Activated CD4-positive, alpha-beta T cell treated with anti-CD3 and anti-CD28 coated beads for 36 hours (primary cell): ENCODE measurements at places on chromosomes 6 and 20. TPM values are rescaled to one million over a fixed set of nuclear protein-coding genes. Genes with fewer than 3 reads are reported as not detected.

The BMP7 gene
- total RNA-seq: not detected

The POPDC3 gene
- total RNA-seq: not detected

The C20orf141 gene
- total RNA-seq: not detected

The SMOC2 gene
- total RNA-seq: not detected

The NR2E1 gene
- total RNA-seq: not detected

The EFCAB8 gene
- total RNA-seq: 0.37 TPM

- no peak for DNase-seq
These were observed 32.7 kb upstream of the COL21A1 start for GRCh38 chr6:56280126-56280525.

- DNase-seq: no peak
These were observed 231.6 kb downstream of the ARHGAP18 start for GRCh38 chr6:129478379-129478778.

DNA sequence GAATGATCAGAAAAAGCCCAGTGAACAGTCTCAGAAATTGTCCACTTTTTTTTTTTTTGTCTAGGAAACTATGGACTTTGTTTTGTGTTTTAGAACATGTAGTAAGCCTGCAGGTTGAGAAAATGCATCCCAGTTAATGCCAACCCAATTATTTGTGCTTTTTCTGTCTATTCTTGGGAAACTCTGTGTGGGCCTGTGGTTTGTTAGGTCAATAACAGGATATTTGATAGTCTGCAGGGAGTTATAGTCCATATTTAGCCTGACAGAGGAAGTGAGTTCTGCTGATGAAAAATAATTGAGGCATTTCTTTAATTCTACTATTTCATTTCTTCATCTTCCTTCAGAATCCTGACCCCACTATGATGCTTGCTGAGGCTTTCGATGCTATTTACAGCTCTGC lies 154.0 kb upstream of the LAMP5 start:
- DNase-seq: no peak

- DNase-seq: no peak
These were observed 199.3 kb upstream of the SGK1 start for GRCh38 chr6:134517145-134517658.
